ENCODE measurements at places on chromosomes 12 and 14.

- DNase-seq, result no peak
Measured at GRCh38 chr12:119682639-119683252, 14.8 kb downstream of the PRKAB1 start.

DNA sequence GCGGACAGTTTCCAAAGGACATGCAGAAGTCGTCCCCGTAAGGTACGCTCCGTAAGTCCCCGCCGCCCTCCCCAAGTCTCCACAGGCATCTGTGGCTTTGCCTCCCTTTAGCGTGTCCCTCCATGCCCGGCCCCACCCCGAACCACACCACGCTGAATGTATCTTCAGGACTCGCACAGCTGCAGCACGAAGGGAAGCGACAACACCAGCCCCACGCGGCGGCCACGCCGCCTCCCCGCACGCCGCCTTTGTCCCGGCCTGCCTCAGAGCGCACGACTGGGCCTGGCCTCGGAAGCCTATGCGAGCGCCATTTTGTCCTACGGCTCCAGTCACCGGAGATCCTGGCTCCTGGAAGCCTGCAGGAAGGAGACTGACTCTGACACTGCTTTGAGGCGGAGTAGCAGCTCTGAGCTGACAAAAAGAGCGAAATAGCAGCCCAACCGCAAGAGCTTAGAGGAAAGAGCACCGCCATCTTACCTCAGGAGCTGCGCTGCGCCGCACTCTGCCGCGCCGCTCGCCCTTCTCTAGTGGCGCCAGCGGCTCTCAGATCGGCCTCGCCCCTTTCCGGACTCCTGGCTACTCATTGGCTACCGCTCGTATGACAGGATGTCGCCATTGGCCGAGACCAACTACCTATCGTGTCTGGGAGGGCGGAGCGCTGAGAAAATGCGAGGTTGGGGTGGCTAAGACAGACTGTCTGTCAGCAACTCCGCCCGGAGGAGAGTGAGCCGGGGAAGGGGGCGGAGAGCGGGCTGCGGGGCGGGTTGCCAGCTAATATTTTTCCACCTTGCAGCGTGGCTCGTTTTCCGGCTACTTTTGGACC lies at the start of gene KANSL2:
KANSL2 (minus strand) TSS at position 529 of the 823 bp plus-strand sequence. CDS start 606 bp downstream, outside the sequence.
- peak; percentile 93 for DNase-seq

DNA sequence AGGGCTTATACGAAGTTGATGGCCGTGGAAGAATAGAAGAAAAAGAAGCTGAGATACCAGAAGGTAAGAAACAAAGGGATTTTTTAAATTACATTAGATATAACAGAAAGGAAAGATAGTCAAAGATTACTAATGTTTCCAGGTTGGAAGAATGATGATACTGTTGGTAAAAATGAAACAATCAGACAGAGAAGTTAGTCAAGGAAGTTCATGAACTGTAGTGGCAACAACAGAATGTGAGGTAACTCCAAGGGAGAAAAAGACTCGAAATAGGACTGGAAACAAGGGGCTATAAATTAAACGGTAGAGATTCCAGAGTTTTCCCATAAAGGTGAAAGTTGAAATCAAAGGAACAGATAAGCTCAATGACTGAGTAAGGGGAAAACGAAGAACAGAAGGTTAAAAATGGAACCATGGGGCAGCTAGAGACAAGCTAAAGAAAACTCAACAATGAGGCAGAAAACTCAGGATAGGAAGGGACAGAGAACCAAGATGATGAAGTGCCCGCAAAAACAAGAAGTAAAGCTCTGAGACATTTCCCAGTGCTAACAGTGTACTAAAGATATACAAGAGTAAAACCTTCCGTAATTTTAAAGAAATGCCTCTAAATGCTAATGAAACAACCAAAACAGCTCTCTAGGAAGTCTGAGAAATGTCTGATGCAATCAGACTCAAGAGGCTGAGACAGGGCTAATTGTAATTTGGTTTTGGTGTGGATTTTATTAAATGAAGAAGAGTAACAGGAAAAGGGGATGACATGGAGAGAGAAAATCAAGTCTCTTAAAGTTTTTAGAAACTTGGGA lies 70.0 kb downstream of the PPP2R5E start:
- no peak for DNase-seq

- DNase-seq, result no peak
Measured at GRCh38 chr14:69648480-69649451, 37.4 kb downstream of the SUSD6 start.

DNA sequence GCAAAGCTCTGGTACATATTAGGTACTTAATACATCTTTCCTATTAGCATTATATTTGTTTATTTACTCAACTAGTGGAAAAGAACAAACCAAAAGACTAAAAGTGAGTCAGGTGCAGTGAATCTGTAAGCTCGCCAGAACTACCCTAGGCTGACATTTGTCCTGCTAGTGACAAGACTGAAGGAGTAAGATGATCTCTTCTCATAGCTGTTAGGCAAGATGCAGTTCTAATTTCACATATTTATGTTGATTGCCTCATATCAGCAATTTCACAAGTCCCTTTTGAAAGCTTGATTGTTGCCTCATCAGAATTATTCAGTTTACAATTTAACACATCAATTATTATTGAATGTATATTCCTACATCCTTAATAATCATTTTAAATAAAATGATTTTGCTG lies 293.0 kb upstream of the NAV3 start:
- DNase-seq, result no peak
